ENCODE measurements at places on chromosomes 1 and 21.

DNA sequence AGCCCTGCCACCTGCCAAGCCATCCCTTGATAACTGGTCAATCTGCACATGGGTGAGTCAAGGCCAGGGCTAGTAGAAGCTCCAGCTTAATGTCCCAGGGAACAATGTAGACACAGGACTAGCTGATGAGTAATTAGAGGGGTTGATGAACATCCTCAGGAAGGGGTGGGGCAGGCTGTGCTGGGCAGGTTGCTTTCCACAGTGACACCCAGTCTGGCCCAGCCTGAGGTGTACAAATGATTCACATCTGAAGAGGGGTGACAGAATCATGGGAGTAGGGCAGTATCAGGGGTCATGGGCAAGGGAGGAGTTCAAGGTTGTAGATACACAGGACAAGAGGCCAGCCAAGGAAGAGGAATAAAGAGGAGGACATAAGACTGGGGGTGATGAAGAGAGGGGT, 4.3 kb downstream of the LPAR3 start:
- DNase-seq = no peak

DNA sequence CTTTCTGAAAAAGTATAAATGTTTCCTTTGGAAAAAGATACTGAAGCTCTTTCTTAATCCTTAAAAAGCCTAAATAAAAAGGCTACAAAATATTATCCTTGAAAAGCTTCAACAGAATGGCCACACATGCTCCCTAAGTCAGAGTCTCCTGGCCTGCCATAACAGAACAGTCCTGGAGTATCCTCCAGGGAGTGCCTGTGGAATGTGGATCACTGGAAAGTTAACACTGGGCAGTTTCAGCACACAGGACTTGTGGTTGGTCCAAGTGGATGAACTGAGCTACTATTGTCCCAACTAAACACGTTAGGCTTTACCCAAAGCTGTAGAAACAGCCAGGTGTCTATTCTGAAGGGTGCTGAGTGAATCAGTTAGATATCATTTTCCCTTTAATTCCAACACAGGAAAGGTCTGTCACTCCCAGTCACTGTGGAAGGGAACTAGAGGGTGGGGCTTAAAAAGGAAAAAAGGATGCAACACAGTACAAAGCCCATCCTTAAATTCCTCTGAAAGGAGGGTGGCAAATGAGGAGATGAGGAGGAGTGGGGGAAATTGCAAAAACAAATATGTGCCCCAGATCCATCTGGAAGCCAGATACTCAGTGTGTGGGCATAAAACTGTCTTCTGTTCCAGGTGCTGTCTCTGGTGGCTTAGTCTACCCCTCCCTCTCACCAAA, 196.3 kb upstream of the SPAG17 start:
- DNase-seq = no peak

- no peak for DNase-seq
Observed at GRCh38 chr1:96362623-96363022, 359.0 kb upstream of the PTBP2 start.

DNA sequence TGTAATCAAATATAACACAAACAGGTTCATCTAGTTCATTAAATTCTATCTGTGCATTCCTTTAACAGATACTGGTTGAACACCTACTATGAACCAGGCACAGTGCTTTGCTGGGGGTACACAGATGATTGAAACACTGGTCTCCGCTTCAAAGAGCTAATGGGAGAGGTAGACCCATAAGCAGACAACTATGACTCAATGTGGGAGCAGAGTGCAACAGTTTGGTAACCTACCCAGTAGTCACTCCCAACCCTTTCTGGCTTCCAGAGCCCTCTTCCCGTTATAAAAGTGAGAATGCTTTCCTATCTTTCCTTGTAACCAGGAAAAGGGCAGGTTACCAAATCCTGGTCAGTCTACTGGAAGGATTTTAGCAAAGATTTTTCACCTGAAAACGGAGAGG, 8.0 kb upstream of the ETV3 start:
- no peak for DNase-seq

DNA sequence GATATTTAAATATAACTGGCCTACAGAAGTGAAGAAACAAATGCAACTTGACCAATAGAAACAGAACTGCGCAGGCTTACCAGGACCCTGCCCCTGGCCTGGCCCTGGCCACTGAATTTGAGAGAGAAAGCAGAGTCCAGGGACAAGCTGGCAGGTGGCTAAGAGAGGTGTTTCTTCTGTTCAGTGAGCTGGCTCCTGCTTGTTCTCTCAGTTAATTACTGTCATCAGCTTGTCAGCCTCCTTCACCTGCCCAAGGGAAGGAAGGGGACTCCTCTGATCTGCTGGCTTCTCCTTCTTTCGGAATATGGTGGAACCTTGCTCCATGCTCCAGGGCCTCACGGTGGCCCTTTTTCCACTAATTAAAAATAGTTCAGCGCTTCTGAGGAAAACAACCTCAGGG, 388.4 kb downstream of the DISC1 start:
- peak; percentile 6 for DNase-seq

- DNase-seq = no peak
Observed at GRCh38 chr1:187566354-187566753, 737.6 kb downstream of the PLA2G4A start.

DNA sequence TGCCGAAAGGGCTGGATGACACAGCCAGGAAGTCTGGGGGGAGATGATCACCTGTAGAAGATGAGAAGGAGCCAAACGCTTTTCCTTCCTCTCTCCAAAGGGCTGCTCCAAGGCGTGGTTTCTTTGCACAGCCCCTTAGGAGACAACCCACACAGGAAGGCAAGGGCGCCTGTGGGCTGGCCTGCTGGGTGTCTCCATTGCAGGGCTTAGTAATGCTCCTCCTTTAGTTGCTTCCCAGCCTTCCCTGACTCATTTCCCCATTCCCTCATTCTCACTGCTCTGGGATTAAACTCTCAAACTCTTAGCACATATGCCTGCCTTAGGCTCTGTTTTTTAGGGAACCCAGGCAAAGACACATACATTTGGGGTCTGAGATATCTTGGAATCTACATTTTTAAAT, 1.7 kb upstream of the CLCA1 start:
- DNase-seq = no peak

- DNase-seq = no peak
Observed at GRCh38 chr21:25842925-25843324, 108.2 kb downstream of the GABPA start.

- no peak for DNase-seq
Observed at GRCh38 chr21:41242238-41242829, 74.3 kb upstream of the FAM3B start.

- DNase-seq = no peak
Observed at GRCh38 chr1:18943914-18944572, 12.4 kb downstream of the IFFO2 start.

DNA sequence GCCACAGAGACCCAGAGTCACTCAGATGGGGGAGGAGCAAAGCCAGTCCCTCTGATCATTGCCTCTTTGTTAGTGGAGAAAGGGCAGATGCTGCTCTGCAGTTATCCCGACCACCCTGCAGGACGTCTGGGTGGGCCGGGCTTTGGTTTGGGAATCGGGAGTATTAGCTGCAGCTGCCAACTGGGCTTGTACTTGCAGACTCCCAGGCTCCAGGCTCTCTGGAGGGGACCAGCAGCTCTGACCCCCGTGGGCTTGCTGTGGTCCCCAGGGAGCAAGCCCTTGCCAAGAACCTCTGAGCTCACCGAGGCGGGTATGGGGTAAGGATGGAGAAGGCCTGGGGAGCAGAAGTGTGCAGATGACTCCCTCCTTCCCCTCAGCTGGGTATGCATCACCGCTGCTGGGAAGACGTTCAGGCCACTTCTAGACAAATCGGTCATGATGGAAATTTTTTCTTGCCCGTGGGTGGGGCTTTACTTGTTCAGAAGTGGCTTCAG, 21.6 kb downstream of the MAPKAPK2 start:
- DNase-seq = no peak

- no peak for DNase-seq
Observed at GRCh38 chr1:41390573-41390972, 29.3 kb downstream of the FOXO6 start.

GRCh38 chr1:18751425-18751824, 108.0 kb downstream of the TAS1R2 start:
- DNase-seq = peak; percentile 5

- DNase-seq = no peak
Observed at GRCh38 chr1:200877839-200878551, 5.2 kb downstream of the GPR25 start.

DNA sequence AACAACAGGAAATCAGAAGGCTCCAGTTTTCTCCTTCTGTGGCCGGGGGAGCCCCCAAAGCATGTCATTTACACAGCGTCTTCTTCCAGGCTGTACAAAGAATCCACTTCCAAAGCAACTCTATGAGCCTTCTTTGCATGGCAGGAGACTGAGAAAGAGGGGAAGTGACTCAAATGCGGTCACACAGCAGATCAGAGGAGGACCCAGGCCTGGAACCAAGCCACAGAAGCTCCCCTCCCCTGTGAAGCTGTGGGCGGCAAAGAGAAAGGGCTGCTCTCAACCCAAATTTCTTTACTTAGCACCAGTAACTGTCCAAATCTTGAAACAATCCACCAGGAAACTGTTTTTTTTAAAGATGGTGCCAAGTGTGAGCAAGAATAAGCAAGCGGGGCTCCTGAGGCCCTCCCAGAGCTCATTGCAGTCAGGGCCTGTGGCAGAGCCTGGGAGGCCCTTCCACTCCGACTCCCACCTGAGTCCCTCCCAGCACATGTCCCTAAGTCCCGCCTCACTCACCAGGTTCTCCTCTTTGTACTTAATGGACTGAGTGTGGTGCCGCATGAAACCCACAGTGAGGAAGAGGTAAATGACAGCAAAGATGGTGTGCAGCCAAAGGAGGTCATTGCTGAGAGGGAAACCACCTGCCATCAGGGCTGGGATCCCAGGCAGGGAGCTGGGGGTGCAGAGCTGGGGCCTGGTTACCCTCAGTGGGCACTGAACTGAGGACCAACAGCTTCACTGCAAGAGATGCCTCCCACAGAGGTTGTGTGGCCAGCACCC, 15.9 kb downstream of the TMEM63A start:
- no peak for DNase-seq

DNA sequence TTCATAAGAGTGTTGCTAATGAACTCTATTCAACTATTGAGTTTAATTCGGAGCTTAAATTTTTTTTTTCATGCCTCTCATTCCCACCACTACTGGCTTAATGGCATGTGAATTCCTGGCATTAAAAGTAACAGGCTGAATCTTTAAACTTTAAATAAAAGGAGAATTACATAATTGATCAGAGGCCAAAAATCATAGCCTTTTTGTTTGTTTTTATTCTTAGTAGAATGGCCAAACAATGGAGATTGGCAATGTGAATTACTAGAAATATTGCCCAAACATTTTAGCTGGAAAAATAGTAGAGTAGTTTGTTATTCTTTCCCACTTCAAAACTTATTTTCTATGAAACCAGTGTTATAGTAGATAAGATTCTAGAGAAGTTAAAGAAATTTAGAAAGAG, 25.1 kb upstream of the PDC start:
- no peak for DNase-seq

- no peak for DNase-seq
Observed at GRCh38 chr1:222772996-222773379, 36.0 kb downstream of the FAM177B start.

DNA sequence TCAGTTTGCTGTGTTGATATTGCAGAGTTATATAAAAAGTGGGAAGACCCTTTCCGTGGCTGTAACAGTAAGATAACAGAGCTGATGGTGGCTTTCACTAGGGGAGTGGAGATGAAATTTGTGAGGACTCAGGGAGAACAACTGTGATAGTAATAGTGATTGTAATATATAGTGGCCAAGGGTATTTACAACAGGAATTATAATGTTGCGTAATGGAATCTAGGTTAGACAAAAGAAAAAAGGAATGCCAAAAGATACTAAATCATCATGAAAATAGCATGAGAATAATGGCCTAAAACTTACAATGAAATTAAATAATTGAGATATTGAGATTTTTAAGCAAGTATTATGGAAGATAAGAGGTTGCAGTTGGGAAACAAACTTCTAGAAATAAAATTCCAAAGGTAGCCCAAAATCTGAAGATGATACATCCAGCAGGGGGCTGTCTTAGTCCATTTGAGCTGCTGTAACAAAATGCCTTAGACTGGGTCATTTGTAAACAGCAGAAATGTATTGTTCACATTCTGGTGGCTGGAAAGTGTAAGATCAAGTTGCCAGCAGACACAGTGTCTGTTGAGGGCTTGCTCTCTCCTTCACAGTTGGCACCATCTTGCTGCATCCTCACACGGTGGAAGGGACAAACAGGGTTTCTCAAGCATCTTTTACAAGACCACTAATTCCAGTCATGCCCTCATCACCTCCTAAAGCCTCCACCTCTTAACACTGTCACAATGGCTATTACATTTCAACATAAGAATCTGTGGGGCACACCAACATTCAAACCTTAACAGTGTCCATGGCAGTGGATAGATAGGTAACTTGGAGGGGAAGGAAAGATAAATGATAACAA, 711.2 kb downstream of the MRPL39 start:
- DNase-seq = no peak

DNA sequence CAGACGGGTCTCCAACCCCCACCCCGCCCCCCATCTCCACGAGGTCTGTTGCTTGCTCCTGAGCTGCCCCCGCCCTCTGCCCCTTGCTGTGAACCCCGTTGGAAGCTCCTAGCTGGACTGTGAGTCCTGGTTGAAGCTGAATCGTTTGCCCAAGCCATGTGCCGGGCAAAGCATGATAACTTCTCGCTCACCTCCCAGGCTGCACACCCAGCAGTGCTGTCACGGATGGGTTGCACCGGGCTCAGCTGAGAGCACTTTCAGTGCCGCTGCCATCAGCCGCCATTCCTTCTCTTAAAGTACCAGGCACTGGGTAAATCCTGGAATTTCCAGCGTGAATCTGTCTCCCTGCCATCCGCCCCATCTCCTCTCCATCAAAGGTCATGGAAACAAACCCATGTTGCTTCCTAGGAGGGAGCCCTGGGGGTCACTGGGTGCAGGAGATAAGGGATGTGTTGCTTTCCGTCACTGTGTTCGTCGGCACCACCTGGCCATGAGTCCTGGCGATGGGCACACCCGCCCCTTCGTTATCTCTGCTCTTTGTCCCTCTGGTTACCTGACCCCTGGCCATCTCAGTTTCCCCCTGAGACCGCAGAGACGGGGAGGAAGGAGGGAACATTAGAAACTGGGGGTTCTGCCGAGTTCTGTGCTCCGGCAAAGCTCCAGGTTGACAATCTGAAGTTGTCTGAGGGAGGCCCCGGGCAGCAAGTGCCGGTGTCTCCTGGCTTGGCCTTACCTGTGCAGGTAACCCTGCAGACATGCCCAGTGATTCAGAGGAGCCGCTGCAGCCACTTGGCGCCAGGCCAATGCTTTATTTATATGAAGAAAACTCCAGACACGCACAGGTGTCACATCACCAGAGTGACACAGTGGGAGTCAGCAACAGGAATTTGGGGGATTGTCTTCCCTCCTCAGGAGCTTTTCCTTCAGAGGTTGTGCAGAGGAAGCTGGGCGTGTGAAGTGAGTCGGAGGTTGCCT, 2.7 kb downstream of the PDE9A start:
- peak; percentile 82 for DNase-seq

- DNase-seq = no peak
Observed at GRCh38 chr21:33663241-33663640, 20.9 kb downstream of the ITSN1 start.

DNA sequence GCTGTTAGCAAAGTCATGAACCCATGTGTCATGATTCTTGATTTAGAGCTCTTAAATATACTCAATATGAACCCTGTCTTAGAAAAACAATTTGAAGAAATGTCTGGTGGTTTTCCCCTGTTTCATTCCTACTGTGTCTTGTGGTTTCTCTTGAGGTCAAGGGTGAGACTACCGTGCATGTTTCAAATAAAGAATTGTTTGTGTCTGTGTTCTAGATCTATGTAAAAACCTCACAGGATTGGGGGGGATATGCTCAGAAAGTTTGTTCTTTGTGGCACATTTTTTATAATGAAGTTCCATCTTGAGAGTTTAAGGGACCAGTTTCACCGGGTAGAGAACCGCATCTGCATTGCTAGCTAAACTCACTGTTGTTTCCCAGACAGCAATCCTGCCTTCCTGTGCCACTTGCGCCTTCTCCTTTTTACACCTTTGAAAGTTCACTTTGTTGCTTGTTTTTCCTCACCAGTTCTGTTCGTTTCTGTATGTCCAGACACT, 30.9 kb upstream of the CACYBP start:
- no peak for DNase-seq

All from thyroid gland (tissue), 4 donors.